Vagina (tissue), 2 donors: ENCODE measurements at places on chromosomes 16 and 17. TPM values are rescaled to one million over a fixed set of nuclear protein-coding genes. Genes with fewer than 3 reads are reported as not detected.

- DNase-seq: no peak
Observed at GRCh38 chr16:24845726-24846547, at the start of gene SLC5A11. TSS of gene SLC5A11 (plus strand) at chr16:24845963. CDS start at chr16:24858644, 12,681 bp downstream.

GRCh38 chr17:67227488-67227887, 17.5 kb downstream of the HELZ start:
- DNase-seq: no peak

GLIS2 gene
- 6.9 TPM for total RNA-seq

SCN4A gene
- 0.98 TPM for total RNA-seq

GRCh38 chr16:74080311-74080710, 216.3 kb upstream of the PSMD7 start:
- no peak for DNase-seq

PLEKHH3 gene
- total RNA-seq: 44.9 TPM

RND2 gene
- total RNA-seq: 1.5 TPM

DNA sequence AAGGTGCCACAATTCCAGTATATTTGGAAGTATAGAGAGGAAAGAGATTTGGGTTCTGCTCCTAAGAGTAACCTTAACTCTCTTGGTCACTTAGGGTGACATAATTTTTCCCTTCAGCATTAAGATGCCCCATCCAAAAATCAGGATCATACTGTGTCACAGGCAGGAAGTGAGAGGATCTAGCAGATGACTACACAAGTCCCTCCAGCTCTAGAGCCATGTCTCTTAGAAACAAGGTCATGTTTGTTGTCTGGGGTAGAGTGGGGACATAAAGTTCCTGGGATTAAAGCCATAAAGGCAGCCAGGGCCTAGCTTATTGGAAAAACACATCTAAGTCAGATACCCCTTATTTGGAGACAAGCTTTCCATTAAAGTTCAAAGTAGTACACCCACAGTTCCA, 2.7 kb downstream of the CCL8 start:
- no peak for DNase-seq

- DNase-seq: no peak
Observed at GRCh38 chr17:63834431-63835166, 7.1 kb upstream of the FTSJ3 start.

CLDN6 gene
- total RNA-seq: not detected
